ENCODE measurements at places on chromosomes 13 and 19.

DNA sequence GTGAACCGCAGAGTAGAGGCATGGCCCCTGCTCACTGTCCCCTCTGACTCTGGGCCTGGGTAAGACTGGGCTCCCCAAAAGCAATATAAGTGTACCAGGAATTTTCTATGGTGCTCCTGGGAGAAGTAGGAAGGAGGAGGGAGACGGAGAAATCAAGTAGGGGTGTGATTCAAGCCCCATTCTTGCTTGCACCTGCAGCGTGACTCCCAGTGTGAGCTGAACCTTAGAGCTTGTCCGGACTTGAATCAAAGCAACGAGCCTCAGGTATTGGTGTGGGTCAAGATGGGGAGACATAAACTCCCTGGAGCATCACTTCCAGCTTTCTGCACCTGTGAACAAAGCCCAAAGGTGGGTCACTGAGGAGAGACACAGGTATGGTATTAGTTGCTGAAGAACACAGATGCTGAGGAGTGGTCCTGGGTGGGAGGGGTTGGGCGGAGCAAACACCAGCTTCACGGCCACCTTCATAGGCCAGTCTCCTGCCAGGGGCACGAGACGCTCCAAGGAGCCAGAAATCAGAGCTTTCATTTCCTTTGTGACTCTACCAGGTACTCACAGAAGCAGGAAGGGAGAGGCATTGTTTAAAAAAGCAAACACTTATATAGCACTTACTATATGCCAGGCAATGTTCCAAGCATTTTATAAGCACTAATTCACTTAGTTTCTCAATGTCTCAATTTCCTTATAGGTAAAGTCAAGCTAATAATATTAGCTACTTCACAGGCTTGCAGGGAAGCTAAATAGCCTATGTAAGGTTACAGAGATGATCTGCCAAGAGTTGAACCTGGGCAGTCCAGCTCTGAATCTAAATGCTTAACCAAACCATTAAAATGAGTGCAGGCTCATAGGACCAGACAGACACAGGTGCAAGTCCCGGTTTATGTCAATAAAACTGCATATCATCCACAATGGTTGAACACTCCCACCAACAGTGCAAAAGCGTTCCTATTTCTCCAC lies 775.3 kb downstream of the UQCRFS1 start:
- DNase-seq: no peak

DNA sequence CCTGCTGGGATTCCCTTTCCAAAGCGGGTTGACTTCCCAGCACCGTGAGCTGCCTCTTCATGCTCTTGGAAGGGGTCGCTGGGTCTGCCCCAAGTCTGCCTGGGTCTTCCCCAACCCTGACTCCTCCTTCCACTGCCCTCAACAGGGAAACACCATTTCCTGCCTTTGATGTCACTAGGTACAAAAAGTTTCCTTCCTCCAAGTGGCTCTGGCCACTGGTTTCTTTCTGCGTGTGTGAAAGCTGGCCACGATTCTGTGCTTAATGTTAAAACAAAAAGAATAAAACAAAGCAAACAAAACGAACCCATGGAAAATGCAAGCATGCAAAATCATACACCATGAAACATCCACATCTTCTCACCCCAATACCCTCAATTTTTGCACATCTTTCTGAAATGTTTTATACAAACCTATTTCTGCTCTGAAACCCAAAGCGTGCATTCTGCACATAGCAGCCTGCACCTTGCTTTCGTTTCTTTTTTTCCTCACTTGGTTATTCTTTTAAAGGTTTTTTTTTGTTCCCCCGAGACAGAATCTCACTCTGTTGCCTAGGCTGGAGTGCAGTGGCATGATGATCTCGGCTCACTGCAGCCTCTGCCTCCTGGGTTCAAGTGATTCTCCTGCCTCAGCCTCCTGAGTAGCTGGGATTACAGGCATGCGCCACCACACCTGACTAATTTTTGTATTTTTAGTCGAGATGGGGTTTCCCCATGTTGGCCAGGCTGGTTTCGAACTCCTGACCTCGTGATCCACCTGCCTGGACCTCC lies 12.5 kb upstream of the TNFSF9 start:
- DNase-seq: no peak

- no peak for DNase-seq
These were observed 20.5 kb downstream of the SMARCA4 start for GRCh38 chr19:10981252-10981895.

DNA sequence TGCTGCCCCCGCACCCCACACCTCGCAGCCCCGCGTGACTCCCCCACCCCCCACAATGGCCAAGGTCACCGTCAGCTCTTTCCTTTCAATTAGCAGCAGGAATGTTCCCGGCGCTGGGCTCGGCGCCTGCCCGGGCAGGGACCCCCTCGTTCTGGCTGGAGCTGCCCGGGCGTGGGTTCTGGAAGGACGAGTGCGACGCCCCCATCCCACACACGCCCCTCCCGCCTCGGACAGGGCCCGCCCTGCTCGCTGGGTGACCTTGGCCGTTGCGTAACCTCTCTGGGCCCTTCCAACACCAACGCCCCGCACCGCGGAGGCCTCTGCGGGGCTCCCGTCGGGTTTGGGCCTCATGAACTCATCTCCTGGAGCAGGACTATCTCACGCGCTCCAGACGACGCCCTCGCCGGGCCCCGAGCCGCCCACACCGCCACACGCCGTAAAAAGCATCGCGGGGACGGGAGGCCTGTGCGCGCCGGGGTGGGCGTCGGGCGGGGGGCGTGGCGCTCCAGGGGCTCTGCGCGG lies 10.3 kb downstream of the PALM start:
- DNase-seq: no peak

- no peak for DNase-seq
These were observed 40.1 kb downstream of the METTL21C start for GRCh38 chr13:102654756-102655155.

DNA sequence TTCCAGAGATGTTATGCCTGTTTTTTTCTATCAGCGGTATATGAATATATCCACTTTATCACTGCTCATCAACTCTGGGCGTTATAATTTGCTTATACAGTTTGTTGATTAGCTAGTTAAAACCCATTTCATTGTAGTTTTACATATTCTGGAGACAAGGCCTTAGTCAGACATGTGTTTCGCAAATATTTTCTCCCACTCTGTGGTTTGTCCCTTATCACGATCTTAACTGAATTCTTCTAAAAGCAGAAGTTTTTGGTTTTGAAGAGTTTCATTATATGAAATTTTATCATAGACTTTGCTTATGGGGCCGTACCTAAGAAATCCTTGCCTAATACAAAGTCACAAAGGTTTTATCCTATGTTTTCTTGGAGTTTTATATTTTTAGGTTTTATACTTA lies 84.6 kb downstream of the FRY start:
- DNase-seq: no peak

DNA sequence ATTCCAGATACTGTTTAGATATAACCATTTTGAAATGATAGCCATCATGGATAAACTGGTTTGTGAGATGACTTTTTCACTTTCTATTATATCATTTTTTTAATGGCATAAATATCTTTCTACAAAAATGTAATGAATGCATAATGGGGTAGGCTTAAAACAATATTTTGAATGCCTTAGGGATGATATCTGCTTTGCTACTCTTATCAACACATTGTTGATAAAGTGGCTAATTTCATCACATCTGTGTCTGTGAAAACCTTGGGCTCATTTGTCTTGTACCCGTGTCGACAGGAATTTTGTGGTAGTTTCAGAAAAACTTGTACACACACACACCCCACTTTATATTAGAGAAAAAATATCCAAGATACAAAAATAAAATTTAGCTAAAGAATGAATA lies 44.1 kb downstream of the SLITRK6 start:
- no peak for DNase-seq

- DNase-seq: no peak
These were observed 1.1 kb upstream of the ARHGAP35 start for GRCh38 chr19:46859637-46860124.

DNA sequence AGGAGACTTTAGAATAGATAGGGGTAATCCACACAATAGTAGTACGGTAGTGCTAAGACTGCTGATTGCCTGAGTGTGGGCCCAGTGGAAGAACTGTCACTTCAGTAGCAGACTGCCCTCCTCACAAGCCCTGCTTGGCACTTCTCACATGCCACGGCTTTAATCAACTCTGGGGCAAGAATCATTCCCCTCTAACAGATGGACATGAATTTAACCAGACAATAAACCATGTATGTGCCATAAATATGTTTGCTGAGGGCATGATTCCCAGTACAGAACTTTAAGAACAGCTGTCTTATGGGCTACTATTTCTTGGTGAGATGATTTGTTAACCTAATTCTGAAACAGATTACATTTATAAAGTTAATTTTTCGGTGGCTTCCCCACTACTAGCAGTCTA lies 22.0 kb downstream of the DPY19L3 start:
- DNase-seq: no peak

DNA sequence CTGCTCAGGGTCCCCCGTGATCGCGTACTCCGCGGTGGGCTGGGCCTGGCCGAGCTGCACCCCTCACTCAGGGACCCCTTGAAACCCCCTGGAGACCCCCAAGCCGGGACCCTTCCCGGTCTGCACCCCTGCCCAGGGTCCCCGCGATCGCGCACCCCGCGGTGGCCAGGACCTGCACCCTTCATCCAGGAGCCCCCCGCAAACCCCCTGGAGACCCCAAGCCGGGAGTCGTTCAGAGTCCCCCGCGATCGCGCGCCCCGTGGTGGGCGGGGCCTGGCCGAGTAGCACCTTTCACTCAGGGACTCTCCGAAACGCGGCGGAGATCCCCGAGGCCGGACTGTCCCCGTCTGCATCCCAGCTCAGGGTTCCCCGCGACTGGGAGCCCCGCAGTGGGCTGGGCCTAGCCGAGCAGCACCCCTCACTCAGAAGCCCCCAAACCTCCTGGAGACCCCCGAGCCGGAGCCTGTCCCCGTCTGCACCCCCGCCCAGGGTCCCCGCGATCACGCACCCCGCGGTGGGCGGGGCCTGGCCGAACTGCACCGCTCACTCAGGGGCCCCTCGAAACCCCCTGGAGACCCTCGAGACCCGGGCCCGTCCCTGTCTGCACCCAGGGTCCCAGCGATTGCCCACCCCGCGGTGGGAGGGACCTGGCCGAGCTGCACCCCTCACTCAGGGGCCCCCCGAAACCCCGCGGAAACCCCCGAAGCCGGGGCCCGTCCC lies 748 bp downstream of the LMNB2 start:
- DNase-seq: no peak

DNA sequence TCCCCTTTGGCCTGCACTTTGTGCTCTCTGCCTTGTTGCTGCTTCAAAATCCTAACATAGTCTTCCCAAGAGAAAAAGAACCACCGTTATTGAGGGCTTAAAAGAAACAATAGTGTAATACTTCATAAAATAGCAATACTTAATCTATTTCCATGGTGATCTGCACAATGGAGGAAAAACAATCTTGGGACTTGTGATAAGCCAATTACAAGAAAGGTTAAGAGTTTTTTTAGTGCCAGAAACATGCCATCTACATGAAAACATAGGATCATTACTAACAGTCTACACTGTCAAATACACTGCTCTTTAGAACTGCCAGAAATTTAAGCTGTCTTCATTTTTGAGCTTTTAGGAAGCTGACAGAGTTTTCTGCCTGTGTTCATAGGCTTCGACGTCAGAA lies 54.1 kb upstream of the MAB21L1 start:
- DNase-seq: no peak

GRCh38 chr19:44643605-44644401 lies at the start of gene PVR:
PVR (plus strand) TSS chr19:44643910; CDS start chr19:44644097, 187 bp downstream.
- DNase-seq: no peak

DNA sequence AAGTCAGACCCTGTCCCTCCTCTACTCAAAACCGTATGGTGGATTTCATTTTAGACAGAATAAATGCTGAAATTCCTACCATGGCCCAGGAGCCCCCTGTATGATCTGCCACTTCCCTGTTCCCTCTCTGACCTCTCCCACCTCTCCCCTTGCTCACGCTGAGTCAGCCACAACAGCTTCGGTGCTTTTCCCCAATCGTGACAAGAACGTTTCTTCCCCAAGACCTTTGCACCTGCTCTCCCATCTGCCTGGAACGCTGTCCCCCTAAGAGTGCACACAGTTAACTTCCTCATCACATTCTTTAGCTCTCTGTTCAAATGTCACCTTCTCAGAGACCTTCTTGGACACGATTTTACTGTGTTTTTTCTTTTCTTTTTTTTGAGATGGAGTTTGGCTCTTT lies 2.3 kb downstream of the VRK3 start:
- DNase-seq: no peak

- no peak for DNase-seq
These were observed 692 bp downstream of the ZNF234 start for GRCh38 chr19:44142059-44142433.

GRCh38 chr13:45604892-45605291 lies 10.6 kb downstream of the ERICH6B start:
- no peak for DNase-seq

DNA sequence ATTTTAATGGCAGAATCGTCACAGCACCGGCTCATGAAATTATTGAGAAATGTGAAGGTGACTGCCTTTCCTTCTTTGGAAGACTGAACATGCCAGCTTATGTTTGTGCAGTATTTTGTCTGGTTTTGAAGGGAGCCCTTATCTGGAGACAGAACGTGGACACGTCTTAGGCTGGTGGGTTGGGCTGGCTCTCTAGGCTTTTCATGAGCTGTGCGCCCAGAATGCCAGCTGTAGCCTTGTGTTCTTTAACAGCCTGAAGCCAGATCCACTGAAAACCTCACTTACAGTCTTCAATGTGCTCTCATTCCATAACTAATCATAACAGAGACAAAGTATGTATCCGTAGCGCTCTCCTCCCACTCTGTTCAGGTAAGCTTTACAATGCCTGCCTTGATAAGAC lies 184.4 kb upstream of the HTR2A start:
- DNase-seq: no peak

DNA sequence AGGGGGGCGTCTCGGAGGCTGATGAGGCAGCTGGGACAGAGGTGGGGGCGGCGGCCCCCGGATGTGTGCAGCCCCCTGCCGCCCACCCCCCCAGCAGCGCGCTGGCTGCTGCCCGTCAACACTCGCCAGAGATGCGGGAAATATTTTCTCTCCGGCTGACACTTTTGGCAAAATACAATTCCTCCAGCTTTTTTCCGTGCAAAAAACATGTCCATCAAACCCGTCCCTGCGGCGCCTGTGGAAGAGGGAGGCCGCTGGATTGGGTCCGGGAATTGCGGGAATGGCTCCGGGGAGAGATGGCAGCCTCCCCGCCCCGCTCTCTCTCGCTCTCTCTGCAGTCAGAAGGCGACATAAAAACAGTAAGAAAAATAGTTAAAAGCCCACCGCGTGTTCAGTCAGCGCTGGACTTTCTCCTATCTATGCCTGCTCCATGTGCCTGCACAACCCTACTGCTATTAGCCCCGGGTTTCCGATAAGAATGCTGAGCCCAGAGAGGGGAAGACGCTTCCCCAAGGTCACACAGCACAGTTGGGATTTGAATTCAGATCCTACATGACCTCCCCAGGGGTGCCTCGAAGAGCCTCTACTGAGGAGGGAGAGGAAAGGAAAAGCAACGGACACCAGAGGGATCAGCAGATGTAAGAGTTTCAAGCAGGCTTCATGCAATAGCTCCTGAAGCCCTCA lies 23.2 kb downstream of the ZNRF4 start:
- no peak for DNase-seq
